NCI-H748 treated with DMSO at 0.1 percent for 48 hours (cell line): ENCODE measurements at places on chromosomes 16 and 17.

GRCh38 chr17:56785405-56785804, 48.3 kb downstream of the C17orf67 start:
- no peak for DNase-seq

- DNase-seq: no peak
These were observed 24.9 kb downstream of the KCNJ16 start for GRCh38 chr17:70099884-70100283.

DNA sequence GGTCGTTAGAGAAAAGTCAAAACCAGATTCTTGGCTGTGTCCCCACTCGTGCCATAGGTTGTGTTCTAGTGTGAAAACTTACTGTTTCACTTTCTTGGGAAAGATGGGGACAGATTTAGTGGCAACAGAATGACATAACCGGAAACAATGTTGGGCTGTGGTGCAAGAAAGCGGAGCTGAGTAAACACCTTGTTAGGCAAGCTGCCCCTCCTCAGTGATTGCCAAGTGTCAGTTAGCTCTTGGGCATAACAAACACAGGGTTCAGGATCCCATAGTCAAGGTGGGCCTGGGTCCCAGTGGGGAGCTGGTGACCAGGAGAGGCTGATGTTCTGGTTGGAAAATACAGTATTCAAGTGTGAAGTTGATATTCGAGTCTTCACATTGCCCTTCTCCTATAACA, 15.4 kb downstream of the UBN1 start:
- DNase-seq: no peak

DNA sequence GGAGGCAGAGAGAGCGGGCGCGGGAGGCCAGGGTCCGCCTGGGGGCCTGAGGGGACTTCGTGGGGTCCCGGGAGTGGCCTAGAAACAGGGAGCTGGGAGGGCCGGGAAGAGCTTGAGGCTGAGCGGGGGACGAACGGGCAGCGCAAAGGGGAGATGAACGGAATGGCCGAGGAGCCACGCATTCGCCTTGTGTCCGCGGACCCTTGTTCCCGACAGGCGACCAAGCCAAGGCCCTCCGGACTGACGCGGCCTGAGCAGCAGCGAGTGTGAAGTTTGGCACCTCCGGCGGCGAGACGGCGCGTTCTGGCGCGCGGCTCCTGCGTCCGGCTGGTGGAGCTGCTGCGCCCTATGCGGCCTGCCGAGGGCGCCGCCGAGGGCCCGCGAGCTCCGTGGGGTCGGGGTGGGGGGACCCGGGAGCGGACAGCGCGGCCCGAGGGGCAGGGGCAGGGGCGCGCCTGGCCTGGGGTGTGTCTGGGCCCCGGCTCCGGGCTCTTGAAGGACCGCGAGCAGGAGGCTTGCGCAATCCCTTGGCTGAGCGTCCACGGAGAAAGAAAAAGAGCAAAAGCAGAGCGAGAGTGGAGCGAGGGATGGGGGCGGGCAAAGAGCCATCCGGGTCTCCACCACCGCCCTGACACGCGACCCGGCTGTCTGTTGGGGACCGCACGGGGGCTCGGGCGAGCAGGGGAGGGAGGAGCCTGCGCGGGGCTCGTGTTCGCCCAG, 1.2 kb upstream of the CBX4 start:
- DNase-seq: no peak

DNA sequence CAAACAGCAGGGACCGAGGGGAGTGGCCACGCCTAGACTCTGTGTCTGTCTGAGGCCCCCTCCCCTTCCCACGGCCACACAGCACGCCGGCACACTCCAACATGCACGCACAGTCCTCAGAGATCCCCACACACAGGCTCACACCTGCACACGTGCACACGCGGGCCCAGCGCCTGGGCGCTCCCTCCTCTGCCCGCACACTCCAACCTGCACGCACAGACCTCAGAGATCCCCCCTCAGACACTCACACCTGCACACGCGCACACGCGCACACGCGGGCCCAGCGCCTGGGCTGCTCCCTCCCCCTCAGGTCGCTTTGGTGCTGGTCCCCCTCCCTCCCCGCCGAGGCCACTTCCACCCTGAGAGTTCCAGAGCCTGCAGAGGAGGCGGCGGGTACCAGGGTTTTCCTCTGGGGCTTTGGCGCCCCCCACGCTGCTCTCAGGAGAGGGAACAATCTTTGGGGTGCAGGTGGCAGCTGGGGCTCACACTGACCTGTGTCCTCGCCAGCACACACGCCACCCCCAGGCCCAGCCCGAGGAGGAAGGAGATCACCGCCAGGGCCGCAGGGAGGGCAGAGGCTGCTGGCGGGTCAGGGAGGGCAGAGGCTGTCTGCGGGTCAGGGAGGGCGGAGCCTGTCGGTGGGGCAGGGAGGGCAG, 1.6 kb downstream of the CD7 start:
- no peak for DNase-seq

DNA sequence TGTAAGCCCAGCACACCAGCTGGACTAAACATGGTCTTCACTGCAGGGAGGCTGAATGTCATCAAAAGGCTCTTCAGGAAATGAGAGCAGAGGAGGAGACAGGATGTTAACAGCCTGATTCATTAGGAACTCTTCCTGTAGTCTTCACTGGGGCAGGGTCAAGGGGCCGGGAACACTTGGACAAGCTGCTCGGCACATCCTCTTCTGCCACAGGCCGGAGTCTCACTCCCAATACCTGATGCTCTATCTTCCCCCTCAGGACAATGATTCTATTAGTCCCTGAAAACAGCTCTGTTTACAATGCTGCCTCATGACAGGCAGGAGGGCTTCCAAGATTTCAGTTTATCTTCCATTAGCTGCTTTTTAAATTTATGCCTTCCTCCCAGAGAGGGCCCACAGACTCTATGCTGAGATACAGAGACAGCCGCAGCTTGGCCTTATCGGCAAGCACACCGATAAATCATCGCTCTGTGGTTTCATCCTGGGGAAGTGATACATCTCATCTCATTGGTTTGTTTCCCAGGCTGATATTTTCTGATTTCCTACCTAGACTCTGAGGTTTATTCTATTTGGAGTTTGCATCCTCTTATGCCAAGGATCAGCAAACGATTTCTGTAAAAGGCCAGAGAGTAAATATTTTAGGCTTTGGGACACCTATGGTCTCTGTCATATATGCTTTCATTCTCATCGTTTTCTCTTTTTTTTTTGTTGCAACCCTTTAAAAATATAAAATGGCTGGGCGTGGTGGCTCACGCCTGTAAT, 214.0 kb upstream of the ASIC2 start:
- no peak for DNase-seq

DNA sequence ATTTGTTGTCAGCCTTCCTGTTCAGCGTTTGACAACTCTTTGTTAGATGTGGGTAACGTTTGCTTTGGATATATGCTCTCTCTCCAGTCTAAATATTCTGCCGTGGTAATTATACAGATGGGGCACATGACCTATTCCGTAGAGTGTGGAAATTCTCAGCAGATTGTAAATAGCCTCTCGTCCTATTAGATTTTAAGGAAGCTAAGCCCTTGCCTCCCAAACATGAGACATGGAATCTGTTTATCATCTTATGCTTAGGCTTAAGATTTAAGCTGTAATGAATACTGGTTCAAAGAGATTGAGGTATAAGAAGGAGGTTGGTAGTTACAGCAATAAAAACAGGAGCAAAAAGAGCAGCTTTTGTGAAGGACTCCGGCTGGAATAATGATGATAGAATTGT, 87.4 kb downstream of the RBFOX1 start:
- DNase-seq: no peak

- DNase-seq: no peak
These were observed 16.1 kb upstream of the HOXB9 start for GRCh38 chr17:48642059-48642842.

- DNase-seq: no peak
These were observed 234.2 kb downstream of the TOX3 start for GRCh38 chr16:52312716-52313115.
